Panc1 (cell line): ENCODE measurements at places on chromosomes 5 and 9.

- DNase-seq = no peak
Measured at GRCh38 chr5:17223367-17224185, 6.1 kb downstream of the BASP1 start.

DNA sequence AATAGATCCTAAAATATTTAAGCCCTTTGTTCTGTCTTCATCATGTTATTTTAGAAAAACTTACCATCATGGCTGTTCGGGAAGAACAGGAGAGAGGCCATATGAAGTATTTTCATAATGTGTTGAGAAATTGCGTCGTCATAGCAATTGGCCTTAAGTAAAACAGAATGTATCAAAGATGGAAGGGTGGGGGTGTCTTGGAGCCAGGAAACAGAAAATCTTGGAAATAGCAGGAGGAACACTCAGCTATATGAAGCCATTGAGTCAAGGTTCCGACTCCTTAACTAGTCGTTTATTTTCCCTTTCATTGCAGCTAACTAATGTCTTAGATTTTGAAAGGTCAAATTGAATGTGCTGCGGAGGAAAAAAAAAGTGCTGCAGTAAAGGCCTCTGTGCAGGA lies 1.3 kb downstream of the SPTAN1 start:
- no peak for DNase-seq

DNA sequence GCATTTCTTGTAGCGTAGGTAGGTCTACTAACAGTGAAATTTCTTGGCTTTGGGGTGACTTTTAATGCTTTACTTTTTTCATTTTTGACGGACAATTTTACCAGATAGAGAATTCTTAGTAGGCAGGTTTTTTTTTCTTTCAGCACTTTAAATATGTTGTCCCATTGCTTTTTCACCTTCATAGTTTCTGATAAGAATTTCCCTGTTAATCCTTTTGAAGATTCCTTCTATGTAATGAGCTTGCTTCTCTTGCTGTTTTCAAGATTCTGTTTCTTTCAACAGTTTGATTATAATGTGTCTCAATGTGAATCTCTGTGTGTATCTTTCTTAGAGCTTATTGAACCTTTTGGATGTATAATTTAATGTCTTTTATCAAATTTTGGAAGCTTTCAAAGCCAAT lies 35.5 kb downstream of the PBX3 start:
- DNase-seq = no peak

- no peak for DNase-seq
Measured at GRCh38 chr9:134781591-134782302, 98.9 kb upstream of the FCN2 start.

- DNase-seq = no peak
Measured at GRCh38 chr5:44389090-44389822, at the start of gene FGF10. Gene FGF10 (minus strand): TSS chr5:44389420. CDS start chr5:44388682, 738 bp downstream.

GRCh38 chr5:56148453-56148971 lies 84.6 kb downstream of the ANKRD55 start:
- DNase-seq = no peak

GRCh38 chr5:129249886-129250285 lies 155.3 kb downstream of the ISOC1 start:
- DNase-seq = no peak

GRCh38 chr9:38025166-38025565 lies 43.9 kb downstream of the SHB start:
- no peak for DNase-seq

DNA sequence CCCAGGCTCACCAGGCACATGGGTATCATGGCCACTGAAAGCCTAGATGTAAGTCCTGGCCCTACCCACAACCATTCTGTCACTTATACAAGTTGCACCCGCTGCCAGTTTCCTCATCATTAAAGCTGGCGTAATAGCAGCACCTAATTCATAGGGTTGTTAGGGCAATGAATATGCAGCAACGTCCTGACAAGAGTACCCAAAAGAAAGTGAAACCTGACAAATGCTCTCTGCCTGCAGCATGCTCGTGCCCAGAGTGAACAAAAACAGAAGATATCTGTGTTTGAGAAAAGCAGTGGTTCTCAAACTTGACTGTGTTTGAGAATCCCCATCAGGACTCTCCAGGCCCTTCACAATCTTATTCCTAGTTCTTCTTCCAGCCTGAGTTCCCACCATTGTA lies 632.4 kb downstream of the SEMA5A start:
- no peak for DNase-seq

DNA sequence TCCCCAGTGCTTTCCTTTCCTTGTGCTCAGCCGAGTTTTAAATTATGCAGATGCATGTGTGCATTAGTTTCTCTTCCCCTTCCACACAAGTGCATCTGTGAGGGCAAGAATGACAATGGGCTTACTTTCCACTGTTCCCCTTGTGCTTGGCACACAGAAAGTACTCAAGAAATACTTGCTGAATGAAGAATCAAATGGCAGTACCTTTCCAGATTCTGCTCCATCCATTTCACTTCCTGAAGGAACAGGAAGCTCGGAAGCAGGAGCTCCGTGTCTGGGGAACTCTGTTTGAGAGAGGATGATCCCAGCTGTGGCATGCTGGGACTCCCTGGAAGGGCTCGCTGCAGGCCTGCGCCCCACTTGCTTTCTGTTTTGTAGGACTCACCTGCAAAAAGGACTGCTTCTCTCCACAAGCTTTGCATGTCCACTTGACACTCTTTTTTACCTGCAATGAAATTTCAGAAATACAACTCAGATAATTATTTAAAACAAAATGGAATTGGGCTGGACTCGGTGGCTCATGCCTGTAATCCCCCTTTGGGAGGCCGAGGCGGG lies 5.5 kb downstream of the MRNIP start:
- no peak for DNase-seq

DNA sequence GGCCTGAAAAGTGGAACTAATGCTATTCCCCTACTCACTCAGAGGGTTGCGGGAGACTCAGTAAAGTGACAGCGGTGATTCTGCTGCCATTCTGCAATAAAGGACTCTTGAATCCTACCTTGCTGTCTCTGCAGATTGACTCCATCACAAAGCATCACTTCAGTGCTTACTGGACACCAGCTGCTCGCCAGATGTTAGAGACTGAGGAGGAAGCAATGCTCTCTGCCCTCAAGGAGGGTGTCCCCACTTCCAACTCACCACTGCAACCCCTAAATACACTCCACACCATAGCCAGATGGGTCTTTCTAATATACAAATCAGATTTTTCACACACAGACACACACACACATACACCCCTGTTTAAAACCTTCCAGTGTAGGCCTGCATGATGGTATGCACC lies 21.4 kb downstream of the TTLL11 start:
- no peak for DNase-seq

DNA sequence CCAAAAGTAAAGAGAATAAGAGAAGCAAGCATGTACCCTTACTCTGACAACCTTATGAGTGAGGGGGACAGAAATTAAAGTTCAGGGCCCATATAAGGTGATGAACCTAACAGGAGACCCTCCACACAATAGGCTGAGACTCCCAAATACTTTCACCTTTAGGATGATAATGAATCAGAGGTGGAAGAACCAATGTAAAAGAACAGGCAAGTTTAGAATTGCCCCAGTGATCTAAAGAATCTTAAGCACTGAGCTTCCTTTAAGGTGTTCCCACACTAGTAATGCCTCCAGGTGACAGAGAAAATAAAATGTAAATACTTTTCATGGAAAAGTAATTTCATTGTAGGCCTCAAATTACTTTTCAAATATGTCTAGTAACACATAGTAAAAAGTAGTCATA lies 8.2 kb upstream of the FAM151B start:
- DNase-seq = no peak

DNA sequence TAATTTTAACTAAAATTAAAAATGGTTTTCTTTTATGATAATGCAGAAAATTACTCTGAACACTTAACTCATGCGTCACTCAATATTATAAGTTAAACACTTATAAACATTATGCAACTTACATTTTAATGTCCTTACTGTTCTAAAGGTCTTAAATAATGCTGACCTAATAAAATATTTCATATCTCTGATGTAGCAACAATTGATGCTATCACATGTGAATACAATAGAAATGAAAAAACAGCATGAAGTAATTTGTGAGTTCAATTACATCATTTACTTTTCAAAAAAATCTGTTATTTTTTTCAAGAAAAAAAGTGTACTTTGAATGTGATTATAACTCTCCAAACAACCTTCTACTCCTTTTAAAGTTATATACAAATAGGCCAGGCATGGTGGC lies 26.4 kb upstream of the REEP5 start:
- no peak for DNase-seq

GRCh38 chr5:76532973-76533372 lies 90.2 kb downstream of the F2RL2 start:
- no peak for DNase-seq

DNA sequence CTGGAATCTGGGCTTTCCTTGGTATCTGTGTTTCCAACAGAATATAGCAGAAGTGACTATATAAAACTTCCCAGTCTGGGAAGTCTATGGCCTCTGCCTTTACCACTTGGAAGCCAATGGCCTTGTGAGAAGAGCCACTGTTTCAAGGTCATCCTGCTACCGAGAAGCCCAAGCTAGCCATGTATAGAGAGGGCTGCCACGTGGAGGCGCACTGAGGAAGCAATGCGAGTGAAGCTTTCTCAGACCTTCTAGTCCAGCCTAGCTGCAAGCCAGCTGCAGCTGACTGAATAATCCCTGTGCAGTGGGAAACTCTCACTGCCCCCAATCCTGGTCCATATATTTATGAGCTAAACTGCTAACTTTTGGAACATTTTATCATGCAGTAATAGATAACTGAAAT lies 661.8 kb upstream of the RIOK2 start:
- no peak for DNase-seq

- no peak for DNase-seq
Measured at GRCh38 chr5:164560216-164560615, 1054.8 kb downstream of the MAT2B start.

DNA sequence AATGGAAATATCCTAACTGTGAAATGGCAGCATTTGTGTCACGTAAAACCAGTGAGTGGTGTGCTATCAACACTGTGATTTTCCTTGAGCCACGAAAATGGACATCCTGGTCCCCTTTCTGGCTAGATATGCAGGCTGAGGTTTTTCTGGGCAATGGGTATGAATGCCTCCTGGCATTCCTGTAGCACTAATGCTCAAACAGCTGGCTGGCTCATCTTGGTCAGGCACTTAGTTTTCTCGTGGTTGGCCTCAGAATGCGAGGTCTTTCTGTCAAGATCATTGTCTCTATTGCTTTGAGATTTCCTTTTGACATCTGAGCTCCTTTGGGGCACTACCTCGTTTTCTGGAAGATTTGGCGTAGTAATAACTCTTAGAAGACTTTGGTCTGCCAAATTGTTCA lies 15.6 kb downstream of the SLC1A3 start:
- DNase-seq = no peak

DNA sequence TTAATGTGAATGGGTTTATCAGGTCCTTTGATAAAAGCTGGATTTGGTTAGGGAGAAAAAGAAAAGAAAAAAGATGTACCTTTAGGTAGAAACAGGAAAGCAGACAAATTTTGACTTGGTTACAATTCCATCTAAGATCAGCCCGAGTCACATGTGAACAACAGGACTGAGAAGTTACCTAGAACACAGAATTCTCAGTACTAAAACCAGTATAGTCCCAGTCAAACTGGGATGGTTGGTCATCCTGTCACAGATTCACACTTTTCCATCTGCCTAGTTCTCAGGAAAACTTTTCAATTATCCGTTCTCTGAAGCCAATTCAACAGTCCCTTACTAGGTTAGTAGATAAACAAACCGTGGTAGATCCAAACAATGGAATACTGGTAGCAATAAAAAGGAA lies 190.3 kb upstream of the PTGER4 start:
- no peak for DNase-seq

- DNase-seq = no peak
Measured at GRCh38 chr9:133694686-133695085, 43.5 kb downstream of the SARDH start.

- DNase-seq = no peak
Measured at GRCh38 chr5:51665251-51665593, 282.0 kb downstream of the ISL1 start.

GRCh38 chr5:65730910-65731309 lies 8.9 kb downstream of the NLN start:
- no peak for DNase-seq

GRCh38 chr5:64074533-64074932 lies 91.1 kb upstream of the RNF180 start:
- DNase-seq = peak; percentile 15

GRCh38 chr9:132795511-132796303 lies 82.4 kb downstream of the AK8 start:
- no peak for DNase-seq

GRCh38 chr5:180807046-180807445 lies 4.4 kb upstream of the MGAT1 start:
- no peak for DNase-seq

- DNase-seq = no peak
Measured at GRCh38 chr5:33937707-33938506, 1.7 kb downstream of the RXFP3 start.

DNA sequence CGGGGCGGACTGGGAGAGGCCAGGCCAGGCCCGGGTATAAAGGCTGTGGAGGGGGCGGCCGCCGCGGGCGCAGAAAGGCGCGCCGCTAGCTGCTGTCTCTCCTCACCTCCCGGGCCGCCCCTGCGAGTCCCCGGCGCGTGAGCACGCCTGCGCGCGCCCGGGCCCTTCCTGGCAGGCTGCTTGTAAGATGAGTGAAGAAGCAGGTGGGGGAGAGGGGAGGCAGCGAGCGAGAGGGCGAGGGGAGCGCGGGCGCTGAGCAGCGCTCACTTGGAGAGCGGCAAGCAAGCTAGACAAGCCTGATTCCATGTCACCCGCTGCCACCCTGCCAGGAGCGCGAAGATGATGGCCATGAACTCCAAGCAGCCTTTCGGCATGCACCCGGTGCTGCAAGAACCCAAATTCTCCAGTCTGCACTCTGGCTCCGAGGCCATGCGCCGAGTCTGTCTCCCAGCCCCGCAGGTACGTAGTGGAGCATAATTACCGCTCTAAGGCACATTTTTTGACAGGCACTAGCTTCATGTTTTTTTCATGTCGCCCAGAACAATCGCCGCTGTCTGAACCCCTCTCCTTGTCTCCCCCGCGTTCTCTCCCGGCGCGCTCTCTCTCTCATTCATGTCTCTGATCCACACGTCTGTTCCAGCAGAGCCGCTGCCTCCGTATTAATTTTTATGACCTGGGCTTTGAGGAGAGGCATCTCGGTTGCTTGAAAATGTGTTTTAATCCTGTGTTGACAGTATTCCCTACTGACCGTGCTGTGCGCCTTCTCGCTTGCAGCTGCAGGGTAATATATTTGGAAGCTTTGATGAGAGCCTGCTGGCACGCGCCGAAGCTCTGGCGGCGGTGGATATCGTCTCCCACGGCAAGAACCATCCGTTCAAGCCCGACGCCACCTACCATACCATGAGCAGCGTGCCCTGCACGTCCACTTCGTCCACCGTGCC lies at the start of gene POU4F3:
TSS of gene POU4F3 (plus strand) at position 66 of the 941 bp plus-strand sequence. CDS start at position 340, 274 bp downstream.
- DNase-seq = no peak

DNA sequence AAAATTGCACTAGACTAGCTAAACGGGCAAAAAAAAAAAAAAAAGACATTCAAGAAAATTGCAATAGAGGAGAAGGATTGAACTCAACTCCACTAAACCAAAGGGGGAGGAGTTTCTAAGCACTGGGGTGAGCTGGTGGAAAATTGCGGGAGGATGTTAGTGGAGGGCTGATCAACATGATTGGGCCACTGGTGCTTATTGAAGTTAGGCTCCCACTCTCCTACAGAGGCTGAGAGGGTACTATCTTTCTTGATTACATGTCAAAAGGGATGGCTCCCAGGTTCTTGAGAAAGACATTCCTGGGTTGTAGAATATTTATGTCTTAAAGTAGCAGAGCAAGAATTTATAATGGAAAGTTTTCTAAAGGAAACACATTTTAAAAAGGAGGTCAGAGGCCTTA lies 38.0 kb downstream of the CAMK4 start:
- no peak for DNase-seq
